ENCODE measurements at places on chromosomes 6 and 20.

DNA sequence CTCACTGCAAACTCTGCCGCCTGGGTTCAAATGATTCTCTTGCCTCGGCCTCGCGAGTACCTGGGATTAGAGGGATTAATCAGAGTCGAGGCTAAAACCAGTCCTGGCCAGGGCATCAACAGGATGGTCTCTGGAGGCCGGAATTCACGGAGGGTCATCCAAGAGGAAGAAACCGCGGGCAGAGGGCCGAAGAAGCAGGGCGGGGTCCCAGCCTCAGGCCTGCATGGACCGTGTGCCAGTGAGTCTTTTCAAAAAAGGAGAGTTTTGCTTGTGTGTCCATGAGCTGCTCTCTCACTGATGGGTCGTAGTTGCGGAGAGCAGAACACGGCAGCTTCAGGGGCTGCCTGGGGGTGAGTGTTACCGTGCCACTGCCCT is 295.1 kb upstream of the ZNF337 start:
- DNase-seq: no peak

DNA sequence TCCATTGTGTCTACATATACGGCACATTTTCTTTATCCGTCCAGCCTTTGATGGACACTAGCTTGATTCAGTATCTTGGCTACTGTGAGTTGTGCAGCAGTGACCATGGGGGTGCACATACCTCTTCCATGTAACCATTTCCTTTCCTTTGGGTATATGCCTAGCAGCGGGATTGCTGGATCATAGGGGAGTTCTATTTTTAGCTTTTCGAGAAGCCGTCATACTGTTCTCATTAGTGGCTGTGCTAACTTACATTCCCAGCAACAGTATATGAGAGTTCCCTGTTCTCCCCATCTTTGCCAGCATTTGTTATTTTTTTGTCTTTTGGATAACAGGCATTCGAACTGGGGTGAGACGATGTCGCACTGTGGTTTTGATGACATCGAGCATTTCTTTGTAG is 395.0 kb downstream of the SMOC2 start:
- DNase-seq: no peak

DNA sequence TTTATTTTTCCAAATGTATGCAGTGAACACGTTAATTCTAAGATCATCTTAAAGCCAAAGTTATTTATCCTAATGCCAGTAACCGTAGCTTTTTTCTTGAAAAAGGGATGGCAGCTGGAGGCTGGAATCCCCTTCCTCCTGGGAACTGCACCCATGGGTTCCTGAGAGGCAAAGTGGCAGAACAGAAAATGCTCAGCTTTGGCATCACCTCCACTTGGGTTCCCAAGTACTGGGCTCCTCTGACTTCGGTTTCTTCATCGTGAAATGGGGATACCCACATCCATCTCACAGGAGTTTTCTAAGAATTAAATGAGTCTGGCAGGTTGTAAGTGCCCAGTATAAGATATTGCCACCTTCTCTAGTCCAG is 6.2 kb upstream of the DDX43 start:
- DNase-seq: no peak

DNA sequence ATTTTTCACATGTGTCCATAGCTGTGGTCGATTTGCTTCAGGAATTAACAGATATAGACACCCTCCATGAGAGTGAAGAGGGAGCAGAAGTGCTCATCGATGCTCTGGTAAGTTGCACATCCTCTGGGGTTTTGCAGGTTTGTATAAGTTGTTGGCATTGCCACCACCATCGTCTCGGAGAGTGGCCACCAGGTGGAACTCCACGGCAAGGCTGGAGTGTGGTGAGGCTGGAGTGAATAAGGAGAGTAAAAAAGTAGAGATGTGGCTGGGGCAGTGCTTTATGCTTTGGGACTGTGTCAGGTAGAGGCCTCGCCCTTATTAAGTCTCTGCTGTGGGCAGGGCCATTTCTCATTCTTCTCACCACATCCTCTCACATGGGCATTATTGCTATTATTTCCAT is 63.7 kb downstream of the CTNNBL1 start:
- DNase-seq: peak; percentile 59
